Activated CD4-positive, alpha-beta T cell treated with anti-CD3 and anti-CD28 coated beads for 36 hours (primary cell): ENCODE measurements at places on chromosomes 1 and 21.

DNA sequence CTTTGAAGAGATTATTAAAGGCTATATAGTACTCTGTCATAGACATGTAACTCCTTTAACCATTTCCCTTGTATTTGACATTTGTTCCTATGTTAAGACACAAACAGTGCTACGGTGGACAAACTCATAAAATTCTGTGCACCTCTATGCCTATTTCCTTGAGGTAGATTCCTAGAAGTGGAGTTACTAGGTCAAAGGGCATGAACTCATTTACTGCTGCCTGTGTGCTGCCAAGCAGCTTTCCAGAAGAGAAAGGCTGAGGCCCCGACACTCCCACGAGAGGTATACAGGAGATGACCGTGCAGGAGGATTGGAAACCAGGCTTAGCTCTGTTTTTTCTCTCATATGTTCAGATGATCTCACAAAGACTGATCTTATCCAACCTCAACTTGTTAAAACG is 34.4 kb upstream of the TENT5C start:
- no peak for DNase-seq

DNA sequence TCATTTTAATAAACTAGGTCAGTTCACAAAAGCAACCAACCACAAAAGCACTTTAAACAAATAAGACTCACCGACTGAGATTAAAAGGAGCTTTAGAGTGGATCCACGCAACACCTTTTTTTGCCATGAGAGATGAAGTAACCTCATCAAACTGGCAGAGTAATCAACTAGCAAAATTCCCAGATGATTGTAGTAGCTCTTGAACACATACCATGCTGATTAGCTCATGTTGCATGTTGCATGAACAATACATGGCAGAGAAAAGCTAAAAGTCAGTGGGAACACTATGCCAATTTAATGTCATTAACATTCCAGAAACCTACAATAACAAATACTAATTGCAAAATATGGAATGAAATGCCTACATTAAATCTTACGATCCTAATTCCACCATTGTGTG is 4.1 kb downstream of the WARS2 start:
- no peak for DNase-seq

DNA sequence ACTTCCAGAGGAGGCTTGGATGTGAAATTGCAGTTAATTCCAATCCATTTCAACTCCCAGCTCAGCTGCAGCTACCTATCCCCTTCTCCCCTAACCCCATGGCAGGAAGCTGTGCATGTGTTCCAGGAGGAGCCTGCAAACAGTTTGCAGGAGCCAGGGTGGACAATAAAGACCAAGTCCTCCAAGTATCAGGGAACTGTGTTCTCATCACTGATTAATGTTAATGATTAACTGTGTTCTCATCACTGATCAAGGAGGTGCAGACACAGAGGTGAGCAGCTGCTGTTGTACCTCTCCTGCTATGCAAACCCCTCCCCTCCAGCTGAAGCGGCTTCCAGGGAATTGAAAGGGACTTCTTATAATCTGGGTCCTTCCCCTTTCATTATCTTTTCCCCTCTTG is 19.2 kb downstream of the CLDN19 start:
- DNase-seq = no peak

- DNase-seq = no peak
These were observed 33.5 kb downstream of the CAPN8 start for GRCh38 chr1:223631956-223632355.

GRCh38 chr1:68276448-68276847 is 44.1 kb upstream of the WLS start:
- no peak for DNase-seq

DNA sequence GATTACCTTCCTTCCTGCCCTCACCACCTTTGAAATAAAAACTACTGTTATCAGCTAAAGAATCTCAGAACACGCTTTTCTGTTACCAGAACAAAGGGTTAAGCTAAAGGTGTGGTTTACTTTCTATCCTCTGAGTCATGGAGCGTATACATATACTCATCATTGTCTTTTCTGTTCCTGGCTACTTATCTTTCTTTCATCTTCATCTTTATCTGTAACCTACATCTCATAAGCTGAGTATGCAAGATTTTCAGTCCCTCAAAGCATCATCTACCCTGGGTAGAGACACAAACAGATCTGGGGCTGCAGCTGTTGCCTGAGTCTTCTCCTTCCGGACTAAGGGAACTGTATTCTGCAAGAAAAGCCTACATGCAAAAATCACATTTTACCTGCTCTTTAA is 75.6 kb downstream of the LMO4 start:
- peak; percentile 30 for DNase-seq

DNA sequence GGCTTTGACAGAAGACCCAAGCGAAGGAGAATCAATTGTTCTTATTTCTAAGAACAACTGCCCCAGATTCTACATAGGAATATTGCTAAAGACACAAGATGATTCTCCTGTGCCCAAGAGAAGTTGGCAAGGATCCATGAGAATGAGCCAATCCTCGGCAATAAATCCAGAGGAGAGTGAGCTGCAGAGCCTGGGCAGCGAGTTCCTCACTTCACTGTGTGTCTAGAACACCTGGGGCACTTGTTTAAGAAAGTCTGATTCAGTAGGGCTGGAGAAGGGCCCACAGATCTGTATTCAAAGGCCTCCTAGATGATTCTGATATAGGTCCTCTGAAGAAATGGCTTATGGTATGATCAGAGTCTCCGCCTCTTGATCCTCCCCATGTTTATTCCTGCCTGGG is 31.8 kb downstream of the GADD45A start:
- no peak for DNase-seq

DNA sequence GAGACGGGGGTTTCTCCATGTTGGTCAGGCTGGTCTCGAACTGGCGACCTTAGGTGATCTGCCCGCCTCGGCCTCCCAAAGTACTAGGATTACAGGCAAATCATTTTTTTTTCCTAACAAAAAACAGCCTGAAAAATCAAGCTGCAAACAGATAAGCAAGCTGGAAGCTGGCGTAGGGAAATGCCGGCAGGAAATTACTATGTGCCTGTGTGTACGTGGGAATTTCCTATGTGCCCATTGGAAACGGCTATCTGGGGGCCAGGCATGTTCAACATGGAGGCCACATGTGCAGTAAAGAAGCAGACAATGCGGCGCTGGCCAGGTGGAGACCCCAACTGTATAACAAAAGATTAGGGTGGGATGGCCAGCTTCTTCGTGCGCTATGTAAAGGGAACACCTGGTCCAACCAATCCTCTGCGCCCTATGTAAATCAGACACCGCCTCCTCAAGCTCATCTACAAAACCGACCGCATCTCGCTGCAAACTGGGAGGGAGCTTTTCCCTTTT is 9.1 kb upstream of the AADACL4 start:
- no peak for DNase-seq

- DNase-seq = no peak
These were observed 45.4 kb downstream of the CDC14A start for GRCh38 chr1:100397681-100398080.

DNA sequence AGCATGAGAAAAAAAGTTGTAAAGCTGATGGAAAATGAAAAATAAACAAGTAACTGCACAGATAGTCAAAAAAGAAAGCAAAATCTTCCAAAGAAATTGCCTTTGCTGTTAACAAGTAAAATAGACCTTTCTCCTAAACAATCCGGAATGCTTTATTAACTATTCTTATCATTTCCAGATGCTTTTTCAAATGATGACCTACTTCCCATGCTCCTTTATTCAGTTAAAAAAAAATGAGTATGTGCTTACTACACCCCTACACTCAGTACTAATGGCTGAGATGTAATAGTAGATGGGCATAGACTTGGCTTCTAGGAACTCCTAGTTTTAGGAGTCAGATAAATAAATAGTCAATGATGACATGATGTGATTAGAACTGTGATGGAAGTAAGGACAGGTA is 108.5 kb downstream of the NIBAN1 start:
- no peak for DNase-seq

DNA sequence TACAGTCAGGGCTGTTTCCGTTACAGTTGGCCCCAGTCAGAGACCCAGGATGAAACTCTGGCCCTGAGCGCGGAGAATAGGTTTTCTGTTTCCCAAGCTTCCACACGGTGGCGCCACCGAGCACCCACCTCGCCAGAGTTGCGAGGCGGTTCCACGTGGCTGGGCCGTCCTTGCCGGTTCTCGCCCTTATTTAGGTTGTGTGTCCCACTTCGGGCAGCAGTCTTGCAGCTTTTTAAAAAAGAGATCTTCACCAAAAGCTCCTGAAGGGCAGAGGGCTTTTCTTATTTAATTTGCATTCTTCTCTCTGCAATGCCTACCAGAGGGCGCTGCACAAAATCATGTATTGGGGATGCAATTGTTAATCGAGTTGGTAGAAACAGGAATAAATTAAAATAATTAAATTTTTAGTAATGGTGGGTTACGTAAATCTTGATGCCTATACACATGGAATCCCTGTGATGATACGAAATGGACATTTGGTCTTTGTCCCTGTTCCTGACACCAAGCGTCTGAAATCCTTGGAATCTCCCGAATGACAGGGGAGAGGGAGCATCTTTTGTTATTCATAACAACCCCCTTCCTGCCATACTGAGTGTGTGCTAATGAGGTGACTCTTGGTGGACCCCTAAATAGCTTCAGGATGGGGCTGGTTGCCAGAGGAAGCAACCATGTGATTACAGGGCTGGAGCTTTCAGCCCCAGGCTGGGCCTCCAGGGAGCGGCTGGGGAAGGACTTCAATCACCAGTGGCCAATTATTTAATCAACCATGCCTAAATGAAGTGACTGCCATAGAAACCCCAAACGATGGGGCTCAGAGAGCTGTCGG is 5.6 kb upstream of the S100A7 start:
- peak; percentile 83 for DNase-seq

DNA sequence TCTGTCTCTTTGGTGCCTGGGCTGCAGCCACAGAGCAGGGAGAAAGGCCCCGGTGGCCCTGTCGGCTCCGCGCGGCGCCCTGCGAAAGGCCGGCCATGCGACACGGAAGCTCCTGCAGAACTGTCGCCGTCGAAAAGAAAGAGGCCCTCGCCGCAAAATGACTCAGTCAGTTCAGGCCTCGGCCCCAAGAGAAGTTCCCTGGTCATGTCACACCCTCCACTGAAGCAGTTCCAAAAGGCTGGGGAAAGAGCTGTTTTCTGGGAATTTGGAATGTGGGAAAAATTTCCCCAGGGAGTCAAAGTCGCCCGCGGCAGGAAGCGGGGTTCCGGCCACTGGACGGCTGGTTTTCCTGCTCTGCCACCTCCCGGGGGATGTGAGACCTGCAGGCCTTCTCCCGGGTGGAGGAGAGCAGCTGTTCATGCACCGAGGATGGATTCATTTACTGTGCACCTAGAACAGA is 115.8 kb upstream of the ZNF678 start:
- no peak for DNase-seq

- no peak for DNase-seq
These were observed 135.5 kb downstream of the TGFB2 start for GRCh38 chr1:218480588-218481099.

GRCh38 chr21:39088031-39088370 is 95.2 kb downstream of the PSMG1 start:
- DNase-seq = no peak

DNA sequence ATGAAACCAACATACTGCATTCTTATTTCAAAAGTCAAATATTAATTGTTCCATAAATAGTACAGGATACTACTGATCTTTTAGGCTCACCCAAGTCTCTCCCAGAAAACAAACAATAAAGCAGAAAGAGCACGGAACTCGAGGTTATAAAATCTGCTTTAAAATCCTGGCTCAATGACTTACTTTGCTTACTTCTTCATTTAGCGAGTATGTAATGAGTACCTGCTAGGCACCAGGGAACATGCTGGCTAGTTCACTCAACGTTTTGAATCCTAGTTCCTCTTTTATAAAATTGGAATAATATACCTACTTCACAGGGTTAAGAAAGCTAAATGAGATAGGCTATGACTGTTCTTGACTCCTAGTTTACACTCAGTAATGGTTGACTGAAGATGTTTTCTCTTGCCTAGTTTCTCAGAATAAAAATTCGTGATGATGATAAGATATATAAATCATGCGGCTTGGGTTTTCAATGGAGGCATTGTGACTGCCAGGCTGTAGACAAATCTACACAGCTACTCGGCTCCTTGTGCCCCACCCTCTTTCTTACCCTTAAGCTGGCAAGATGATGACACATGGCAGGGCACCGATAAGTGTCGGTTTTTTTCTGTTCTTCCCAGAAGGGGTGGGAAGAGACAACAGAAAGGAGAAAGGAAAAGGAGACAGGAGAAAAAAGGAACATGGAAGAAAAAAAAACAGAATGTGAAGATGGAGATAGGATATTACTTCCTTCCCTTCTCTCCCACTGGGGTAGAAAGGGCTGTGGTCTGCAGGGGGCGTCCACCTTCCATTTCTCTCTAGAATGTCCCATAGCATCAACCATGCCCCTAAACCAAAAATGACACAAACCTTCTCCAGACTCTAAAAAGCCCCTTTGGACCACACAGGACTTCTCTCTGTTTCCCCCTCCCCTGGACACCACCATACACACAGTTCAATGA is 507.1 kb downstream of the SMYD3 start:
- no peak for DNase-seq

DNA sequence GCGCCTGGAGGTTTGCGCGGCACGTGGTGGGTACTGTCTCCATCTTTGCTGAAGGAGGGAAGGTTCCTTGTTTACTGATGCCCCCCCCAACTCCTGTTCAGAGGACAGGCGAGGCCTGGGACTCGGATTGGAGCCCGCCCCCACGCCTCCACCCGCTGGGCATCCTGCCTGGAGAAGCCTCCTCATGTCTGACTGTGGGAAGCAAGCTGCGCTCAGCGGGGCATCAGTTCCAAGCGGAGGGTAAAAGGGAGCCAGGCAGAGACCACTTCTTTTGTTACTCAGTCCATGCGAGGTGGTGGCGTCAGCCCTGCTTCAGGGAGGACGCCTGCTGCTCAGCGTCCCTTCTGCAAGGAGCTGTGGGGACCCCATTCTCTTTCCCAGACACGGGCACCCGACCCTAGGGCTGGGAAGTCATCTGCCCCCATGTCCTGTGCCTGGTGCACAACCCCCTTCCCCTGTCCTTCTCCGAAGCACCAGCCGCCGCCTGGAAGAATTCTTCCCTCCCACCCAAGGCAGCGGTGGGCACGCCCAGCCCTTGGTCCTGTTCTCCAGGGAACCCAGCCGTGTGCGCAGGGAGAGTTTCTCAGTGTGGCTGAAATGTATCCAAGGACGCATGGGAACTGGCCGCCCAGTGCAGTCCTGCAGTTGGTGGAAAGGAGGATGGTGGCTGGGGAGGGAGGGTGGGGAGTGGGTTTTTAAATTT is 414.0 kb downstream of the CAMTA1 start:
- DNase-seq = no peak

DNA sequence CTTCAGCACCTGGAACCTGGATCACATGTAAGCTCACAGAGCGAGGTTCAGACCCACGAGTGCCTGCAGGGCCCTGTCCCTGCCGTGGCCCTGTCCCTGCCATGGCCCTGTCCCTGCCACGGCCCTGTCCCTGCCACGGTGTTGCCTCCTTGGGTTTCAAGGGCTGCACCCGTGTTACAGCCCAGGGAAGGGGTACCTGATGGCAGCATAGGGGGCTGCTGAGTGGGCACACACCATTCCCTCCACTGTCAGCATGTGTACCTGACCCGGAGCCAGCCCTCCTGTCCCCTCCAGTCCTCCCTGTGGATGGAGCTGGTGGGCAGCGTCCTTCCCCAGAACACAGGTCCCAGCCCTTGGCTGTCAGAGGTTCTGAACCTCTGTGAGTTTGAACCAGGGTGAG is 15.3 kb downstream of the DFFB start:
- DNase-seq = no peak
